ENCODE measurements at places on chromosomes 7 and 10.

DNA sequence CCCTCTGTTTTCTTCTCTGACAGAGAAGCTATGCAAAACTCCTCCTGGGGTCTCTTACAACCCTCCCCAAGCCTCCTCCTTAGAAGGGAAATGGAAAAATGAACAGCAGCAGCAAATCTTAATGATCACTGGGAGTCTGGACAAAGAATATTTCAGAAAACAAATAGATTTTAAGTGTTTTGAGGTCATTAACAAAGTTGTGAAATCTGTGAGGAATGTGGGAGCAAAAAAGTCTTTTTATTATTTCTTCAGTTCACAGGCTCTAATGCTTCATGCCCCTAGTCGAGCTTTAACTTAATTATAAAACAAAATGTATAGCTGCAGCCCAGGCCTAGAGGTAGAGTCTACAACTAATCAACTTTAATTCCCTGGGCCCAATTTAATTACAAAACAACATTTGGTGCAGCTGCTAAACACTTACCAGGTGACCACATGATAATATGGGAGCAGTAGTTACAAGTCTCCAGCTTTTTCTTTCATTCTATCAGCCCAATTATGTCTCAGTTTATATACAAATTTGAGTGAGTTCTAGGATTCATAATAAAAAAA lies 293.2 kb downstream of the THSD7A start:
- no peak for DNase-seq

GRCh38 chr7:47762746-47763062 lies 180.8 kb upstream of the TNS3 start:
- DNase-seq: no peak

- DNase-seq: no peak
Measured at GRCh38 chr10:30493609-30494530, 59.9 kb downstream of the MAP3K8 start.

DNA sequence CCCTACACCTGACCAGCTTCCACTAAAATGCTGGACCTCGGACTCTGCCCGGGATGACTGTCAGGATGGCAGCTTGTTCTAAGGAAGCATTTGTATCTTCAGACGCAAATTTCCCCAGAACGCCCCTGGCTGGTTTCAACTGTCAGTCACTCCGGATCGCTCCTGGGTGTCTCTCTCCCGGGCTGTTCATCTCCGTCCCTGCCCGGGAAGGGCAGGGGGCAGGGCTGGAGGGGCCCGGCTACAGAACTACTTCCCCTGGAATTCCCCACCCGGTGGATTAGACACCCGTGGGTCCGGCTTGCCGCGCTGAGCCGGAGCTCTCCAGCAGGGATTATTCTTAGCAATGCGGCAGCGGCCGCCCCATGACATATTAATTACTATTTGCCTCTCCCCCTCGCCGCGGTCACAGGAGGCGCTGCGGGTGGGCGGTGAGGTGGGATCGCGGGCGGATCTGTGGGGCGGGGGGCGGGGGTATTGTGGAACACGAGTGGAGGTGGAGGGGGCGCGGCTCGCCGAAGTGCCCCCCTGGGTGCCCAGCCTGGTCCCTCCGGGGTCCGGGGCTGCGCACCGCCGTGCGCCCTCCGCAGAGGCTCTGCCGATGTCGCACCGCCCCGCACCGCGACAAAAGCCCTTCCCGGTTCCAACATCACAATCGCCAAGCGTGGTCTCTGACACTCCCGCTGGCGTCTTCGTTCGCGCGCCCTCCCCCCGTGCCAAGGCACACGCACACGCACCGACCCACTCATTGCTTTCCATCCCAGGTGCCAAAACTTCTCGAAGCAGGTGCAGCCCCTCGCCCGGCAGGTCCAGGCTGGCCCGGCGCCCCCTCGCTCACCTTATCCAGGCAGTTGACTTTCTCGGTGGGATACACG lies 276.1 kb upstream of the NEBL start:
- DNase-seq: no peak

DNA sequence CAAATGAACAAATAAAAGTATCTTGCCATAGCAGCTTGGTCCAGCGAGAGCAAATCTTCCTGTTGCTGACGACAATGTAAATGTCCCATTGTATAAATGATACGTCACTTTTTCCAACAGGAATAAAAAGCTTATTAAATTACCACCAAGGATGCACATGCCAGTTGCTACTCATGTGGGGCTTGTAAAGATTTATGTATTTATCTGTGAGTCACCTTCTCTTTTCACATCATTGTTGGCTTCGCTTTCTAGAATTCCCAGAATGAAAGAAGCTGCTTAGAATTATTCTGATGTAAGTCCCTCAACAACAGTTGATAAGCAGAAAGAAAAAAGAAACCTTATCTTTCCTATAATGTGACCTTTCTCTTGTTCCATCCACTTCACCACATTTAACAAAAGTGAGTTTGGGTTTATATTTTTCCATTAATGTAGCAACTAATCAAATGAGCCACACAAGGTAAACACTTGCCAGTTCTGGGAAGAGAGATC lies 22.4 kb downstream of the DNAJC12 start:
- no peak for DNase-seq

- no peak for DNase-seq
Measured at GRCh38 chr7:45993621-45994020, 72.5 kb upstream of the IGFBP3 start.

DNA sequence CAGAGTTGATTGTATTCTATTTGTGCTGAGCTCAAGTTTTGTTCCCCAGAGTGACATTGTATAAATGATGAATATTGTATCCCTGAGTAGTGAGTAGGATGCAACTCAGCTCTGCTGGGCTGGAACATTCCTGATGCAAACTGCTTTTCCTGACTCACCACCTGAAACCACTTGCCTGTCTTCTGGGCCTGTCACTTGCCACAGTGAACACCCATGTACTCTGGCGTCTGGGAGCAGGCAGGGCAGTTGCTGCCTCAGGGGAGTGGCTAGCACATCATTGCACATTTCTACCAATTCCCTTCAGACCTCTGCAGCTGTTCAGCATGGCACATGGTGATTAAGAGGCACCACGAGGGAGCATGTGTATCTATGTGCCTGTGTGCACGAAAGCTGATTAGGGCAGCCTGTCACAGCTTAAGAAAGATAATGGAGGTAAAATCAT lies 157.3 kb downstream of the SND1 start:
- DNase-seq: no peak

GRCh38 chr7:116172353-116172752 lies 38.0 kb upstream of the TES start:
- DNase-seq: no peak

DNA sequence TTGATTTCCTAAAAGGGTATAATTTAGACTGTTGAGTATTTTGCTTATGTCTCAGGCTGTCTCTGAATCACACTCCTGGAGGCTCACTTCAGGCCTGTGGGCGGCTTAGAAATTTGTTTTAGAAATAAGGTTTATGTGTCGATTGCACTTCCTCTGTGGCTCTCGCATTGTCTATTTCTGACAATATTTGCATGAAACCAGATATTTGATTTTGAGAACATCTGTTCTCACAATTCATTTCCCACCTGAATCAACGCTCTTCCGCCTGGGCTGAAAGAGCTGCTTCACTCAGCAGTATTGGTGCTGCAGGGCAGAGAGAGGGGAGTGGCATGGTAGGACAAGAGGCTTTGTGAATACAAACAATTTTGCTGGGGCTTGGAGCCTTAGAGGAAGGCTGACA lies 262.0 kb downstream of the ADRA2A start:
- DNase-seq: no peak

Data from stimulated activated CD4-positive, alpha-beta T cell treated with anti-CD3 and anti-CD28 coated beads, Interleukin-1b, Interleukin-23, amount 100 ng/mL, for 1 hour (primary cell).